Smooth muscle cell of trachea (primary cell): ENCODE measurements at places on chromosomes 16 and 17. TPM values are rescaled to one million over a fixed set of nuclear protein-coding genes. Genes with fewer than 3 reads are reported as not detected.

The NARF gene
- 33.1 and 39.1 TPM in 2 replicates for total RNA-seq

The TK1 gene
- 50.9 and 263 TPM in 2 replicates for total RNA-seq

The TGFB1I1 gene
- total RNA-seq: 51.1 and 51.6 TPM in 2 replicates

The ABCA8 gene
- 85.1 and 88.7 TPM in 2 replicates for total RNA-seq

The GAST gene
- total RNA-seq: not detected in 2 replicates

The IGF2BP1 gene
- 2.6 and 3.3 TPM in 2 replicates for total RNA-seq

The VMO1 gene
- 0.83 and 1.0 TPM in 2 replicates for total RNA-seq

The VPS9D1 gene
- 12.8 and 18.2 TPM in 2 replicates for total RNA-seq

The ERCC4 gene
- 11.9 and 14.7 TPM in 2 replicates for total RNA-seq

The RGS9 gene
- 1.2 and 1.5 TPM in 2 replicates for total RNA-seq

The PITPNM3 gene
- 0.44 and 0.50 TPM in 2 replicates for total RNA-seq

The NOTUM gene
- total RNA-seq: 0.99 TPM in 1 of 2 replicates, not detected in the other

The CDH3 gene
- total RNA-seq: 0.17 and 0.87 TPM in 2 replicates

The CANT1 gene
- total RNA-seq: 60.9 and 105 TPM in 2 replicates

The OTOP3 gene
- not detected in 2 replicates for total RNA-seq

The SPATA32 gene
- not detected in 2 replicates for total RNA-seq

The PLEKHH3 gene
- 22.3 and 28.7 TPM in 2 replicates for total RNA-seq

The CIBAR2 gene
- 0.17 TPM in 1 of 2 replicates, not detected in the other for total RNA-seq

The EMC6 gene
- total RNA-seq: 12.6 and 14.7 TPM in 2 replicates

The GPT2 gene
- 8.3 and 21.0 TPM in 2 replicates for total RNA-seq

The PRSS33 gene
- not detected in 2 replicates for total RNA-seq

The MPHOSPH6 gene
- total RNA-seq: 18.0 and 57.3 TPM in 2 replicates

The FSCN2 gene
- 2.0 and 4.6 TPM in 2 replicates for total RNA-seq

The ST6GALNAC2 gene
- 0.73 and 3.0 TPM in 2 replicates for total RNA-seq

The SEPHS2 gene
- 14.0 and 14.7 TPM in 2 replicates for total RNA-seq

The RMI2 gene
- 4.3 and 10.5 TPM in 2 replicates for total RNA-seq

The RNF157 gene
- 1.7 and 5.1 TPM in 2 replicates for total RNA-seq

The KRT15 gene
- 0.66 and 2.9 TPM in 2 replicates for total RNA-seq

The MPO gene
- 0.15 and 0.17 TPM in 2 replicates for total RNA-seq

The CDRT15L2 gene
- not detected in 2 replicates for total RNA-seq

The KRT34 gene
- 0.17 TPM in 1 of 2 replicates, not detected in the other for total RNA-seq

The PHOSPHO1 gene
- total RNA-seq: 0.15 and 0.33 TPM in 2 replicates

The TP53TG3F gene
- total RNA-seq: not detected in 2 replicates
